Activated CD4-positive, CD25-positive, alpha-beta regulatory T cell treated with anti-CD3 and anti-CD28 coated beads, Interleukin-2, amount 50 U/mL, for 24 hours (primary cell): ENCODE measurements at places on chromosomes 6 and 20.
A peak's percentile ranks its signal among the peaks of the same experiment; 100 is the strongest.

- ATAC-seq = no peak
These were observed 145.4 kb downstream of the DST start for GRCh38 chr6:56497240-56497639.

GRCh38 chr20:41714030-41714429, 95.9 kb upstream of the CHD6 start:
- no peak for ATAC-seq

DNA sequence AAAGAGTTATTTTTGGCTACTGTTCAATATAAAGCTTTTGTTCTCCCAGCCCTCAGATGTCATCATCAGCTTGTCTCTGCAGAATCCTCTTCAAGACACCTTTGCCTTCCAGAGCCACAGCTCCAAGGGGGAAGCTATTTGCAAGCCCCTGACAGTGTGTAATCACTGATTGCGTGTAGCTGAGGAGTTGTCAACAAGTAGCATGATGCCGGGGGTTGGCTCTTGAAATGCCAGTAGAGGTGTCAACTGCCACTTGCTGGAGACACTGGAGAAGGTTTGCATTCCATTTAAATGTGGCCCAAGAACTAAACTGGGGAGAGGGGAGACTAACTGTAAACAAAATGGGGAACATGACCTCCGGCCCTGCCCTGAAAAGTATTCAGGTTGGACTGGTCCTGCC, 44.3 kb upstream of the PDYN start:
- no peak for ATAC-seq

- no peak for ATAC-seq
These were observed 10.6 kb downstream of the KCNG1 start for GRCh38 chr20:51012357-51012756.

GRCh38 chr6:1313767-1314503, 2.0 kb downstream of the FOXQ1 start:
- peak; percentile 45 for ATAC-seq

- no peak for ATAC-seq
These were observed at the start of gene CRISP2 for GRCh38 chr6:49713346-49713745. TSS of gene CRISP2 (minus strand) at chr6:49713543. CDS start at chr6:49709196, 4,347 bp downstream.

GRCh38 chr6:27174958-27175357, 72.5 kb upstream of the PRSS16 start:
- no peak for ATAC-seq

- ATAC-seq = no peak
These were observed 156.5 kb upstream of the MANEA start for GRCh38 chr6:95420792-95421191.

- ATAC-seq = peak; percentile 50
These were observed 36.4 kb upstream of the SYNJ2 start for GRCh38 chr6:157944983-157945931.

DNA sequence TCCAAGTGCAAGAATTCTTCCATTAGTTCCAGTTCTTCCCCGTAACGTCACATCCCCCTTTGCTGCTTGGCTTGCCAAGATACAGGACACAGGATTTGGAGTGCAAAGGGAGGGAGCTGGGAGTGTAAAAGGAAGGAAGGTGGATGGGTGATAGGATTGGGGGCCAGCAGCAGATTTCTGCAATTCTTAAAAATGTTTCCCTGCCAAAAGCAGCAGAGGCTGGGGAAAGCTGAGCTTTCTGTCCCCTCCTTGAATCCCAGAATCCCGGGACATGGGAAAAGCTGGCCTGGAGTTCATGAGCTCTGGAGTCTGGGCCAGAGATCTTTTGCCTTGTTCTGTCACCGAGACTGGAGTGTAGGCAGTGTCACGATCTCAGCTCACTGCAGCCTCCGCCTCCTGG, 60.0 kb upstream of the EPB41L1 start:
- no peak for ATAC-seq

GRCh38 chr6:112193535-112194051, 60.8 kb downstream of the LAMA4 start:
- ATAC-seq = no peak

GRCh38 chr20:24782801-24783630, 166.1 kb upstream of the CST7 start:
- ATAC-seq = peak; percentile 27

DNA sequence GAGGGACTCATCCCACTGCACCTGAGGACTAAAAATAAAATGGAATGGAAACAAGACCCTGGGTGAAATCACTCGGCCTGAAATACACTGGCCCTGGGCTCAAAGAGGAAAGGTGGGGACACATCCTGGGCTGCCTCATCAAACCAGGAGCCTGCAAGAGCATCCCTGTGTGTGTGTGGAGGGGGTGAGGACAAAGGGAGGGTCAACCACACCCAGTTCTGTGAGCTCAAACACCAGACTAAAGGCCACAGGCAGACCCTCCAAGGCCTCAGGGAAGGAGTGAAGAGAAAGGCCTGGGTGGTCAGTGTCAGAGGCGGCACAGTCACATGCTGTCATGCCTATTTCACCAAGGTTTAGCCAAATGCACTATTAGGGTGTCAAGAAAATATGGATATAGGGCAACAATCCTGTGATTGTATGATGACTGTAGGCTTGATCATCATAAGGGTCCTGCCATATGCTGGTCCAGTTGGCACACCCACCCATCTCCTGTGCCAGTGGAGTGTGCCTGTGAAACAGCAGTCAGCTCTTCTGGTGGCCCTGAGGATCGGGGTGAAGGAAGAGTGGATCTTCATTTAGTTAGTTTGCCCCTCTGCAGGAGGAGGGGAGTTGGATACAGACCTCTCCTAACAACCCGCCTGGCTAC, 28.9 kb downstream of the SRSF3 start:
- no peak for ATAC-seq

GRCh38 chr6:162389343-162390085, 338.1 kb downstream of the PRKN start:
- no peak for ATAC-seq

DNA sequence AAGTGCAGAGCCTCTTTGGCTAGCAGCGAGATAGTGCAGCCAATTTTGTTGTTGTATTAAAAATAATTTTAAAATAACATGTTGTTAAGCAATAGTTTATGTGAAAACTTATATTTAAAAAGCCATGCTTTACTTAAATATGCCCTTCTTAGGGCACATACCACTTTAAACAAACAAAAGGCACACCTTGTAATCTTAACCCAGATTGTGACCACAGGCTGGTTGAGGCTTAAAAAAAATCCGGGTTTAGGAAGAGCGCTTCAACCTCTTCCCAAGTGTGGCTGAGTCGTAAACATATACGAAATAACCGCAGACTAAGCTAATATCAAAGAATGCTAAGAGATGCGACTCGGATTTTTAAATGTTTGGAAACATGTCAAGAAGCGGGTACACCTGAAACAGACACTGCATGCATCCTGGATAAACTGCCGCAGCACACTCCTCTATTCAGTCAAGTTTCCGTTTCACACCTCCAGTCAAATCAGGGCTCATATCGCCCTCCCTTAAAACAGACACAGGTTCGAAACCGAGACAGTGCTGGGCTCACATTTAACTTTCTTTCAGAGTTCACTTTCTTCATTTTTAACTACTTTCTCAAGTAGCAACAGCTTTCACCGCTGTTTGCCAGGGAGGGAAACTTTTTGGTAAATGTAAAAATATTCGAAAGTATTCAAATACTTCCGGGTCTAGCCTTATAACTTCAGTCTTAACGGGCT, 1.5 kb downstream of the DEK start:
- peak; percentile 61 for ATAC-seq

DNA sequence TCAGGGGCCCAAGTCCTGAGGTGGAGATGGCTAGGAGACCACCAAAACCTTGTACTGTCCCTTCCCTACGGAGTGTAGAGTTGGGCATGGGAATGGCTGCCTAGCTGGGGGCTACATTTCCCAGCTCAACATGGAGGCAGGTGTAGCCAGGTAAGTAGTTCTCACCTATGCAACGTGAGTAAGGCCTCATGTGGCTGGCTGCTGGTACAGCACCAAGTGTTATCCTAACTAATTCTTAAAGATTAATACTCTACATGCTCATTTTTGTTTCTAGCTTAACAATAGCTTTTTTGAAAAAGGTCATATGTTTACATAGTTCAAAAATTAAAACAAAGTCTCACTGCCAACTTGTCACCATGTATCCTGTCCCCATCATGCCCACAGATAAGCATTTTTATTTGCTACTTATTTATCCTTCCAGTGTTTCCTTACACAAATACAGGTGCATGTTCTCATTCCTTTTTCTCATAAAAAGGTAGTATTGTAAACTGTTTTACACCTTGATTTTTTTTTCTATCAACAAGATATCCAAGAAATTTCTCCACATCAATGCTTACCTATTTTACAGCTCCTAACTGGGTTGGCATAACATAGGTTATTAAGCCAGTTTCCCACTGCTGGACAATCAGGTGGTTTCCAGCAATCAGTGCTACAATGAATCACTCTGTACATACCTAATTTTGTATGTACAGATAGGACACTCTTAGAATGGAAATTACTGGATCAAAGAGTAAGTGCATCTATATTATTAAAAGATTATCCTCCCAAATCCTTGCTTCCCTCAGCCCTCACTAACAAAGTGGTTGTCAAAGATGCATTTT, 25.5 kb downstream of the ABHD12 start:
- ATAC-seq = no peak

- no peak for ATAC-seq
These were observed 197.0 kb downstream of the SIM1 start for GRCh38 chr6:100267721-100268123.

GRCh38 chr20:63682384-63683139, 13.9 kb upstream of the TNFRSF6B start:
- ATAC-seq = peak; percentile 28

DNA sequence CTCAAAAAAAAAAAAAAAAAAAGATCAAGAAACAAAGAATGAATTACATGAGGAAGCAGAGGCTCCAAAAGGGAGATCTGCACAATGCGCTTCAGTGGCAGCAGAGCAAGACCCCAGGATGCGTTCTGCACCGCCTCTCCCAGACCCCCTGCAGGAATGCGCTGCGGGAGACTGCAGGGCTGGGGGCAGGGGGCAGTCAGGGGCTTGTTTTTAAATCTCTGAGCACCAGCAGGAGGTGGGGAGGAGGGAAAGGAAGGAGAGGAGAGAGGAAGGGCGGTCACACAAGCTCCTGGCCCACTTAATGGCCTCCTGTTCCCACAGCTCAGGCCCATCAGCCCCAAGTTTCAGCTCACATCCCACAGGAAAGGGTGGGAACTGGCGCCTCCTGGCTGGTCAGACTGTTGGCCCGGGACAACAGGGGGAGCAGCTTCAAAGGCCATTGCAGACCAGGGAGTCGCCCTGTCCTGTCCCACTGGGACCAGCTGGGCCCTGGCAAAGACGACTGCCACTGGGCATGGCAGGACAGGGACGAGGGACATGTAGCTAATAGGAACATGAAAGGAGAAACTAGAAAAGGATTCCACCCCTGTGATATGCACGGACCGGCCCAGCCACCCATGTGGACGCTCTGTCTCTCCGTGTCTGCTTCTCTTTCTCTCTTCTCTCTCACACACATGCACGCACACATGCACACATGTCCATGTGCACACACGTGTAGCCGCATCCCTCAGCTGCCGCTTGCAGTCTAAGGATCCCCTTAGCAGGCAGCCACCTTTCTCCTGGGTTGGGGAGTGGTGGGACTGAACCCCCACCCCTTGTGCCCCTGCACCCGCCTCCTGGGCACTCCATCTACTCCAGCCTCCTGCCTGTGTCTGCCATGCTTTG, 34.7 kb downstream of the TFEB start:
- no peak for ATAC-seq

- no peak for ATAC-seq
These were observed 989 bp downstream of the CST1 start for GRCh38 chr20:23749746-23750145.

GRCh38 chr6:89505847-89506246, 72.9 kb downstream of the ANKRD6 start:
- no peak for ATAC-seq

- no peak for ATAC-seq
These were observed 223.2 kb downstream of the SYNDIG1 start for GRCh38 chr20:24692446-24693200.

GRCh38 chr6:136250686-136251008, 536 bp upstream of the MTFR2 start:
- no peak for ATAC-seq

DNA sequence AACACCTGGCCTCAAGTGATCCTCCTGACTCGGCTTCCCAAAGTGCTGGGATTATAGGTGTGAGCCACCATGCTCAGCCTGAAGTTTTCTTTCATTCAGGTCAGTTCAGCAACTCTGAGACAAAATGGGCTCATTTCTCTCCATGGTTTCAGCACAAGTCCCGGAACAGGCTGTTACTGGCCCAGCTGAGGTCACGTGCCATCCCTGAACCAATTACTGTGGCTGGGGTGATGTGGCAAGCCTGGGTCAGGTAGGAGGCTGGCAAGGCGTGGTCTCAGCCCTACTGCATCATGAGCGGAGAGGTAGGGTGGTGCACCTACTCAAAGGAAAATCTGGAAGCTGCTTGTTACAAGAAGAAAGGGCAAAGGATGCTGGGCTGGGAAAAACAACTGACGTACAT, 326.4 kb downstream of the KIF16B start:
- ATAC-seq = no peak

DNA sequence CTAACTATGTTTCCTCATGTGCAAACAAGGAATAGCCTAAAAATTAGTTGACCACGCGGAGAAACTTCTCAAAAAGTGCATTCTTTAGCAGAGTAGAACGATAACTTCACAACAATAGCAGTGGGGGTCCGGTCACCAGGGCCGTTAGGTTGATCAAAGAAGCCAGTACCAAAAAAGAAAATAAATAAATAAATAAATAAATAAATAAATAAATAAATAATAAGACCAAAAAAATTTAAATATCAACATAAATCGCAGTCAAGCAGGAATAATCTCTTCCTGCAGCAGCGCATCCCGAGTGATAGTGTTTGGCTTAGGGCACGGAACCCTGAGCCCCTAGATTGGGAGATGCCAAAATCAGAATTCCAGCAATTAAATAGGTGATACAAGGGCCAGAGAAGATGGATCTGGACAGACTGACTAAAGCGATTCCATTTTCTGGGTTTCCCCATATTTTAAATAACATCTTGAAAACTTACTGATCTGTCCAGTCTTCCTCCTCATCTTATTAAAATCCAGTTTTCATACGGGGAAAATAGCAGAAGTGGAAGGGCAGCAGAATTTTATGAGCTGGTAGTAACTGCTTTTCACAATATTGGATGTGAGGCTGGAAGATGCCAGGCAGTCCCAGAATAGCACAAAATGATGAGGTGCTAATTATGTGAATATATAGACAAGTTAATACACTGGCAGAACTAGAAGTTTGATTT, 4.4 kb upstream of the OLIG3 start:
- no peak for ATAC-seq

GRCh38 chr6:85015396-85015990, 251.1 kb upstream of the TBX18 start:
- ATAC-seq = no peak

- ATAC-seq = no peak
These were observed 460.2 kb upstream of the BTBD3 start for GRCh38 chr20:11457488-11457887.

DNA sequence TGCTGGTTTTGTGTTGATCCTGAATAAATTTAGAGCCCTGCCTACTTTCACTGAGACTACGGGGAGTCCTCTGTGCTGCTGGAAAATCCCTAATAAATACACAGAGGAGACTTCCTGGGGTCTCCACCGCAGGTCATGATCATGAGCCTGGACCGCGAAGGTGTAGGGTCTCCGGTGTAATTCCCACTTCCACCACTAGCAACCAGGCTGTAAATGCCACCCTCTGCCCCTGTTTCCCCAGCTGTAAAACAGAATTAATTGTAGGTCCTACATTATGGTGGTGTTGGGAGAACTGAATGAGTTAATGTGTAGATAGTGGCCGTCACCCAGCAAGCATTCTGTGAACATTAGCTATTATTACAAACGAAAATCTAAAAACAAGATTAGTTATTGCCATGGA, 191.6 kb upstream of the THBS2 start:
- no peak for ATAC-seq
